ENCODE measurements at places on chromosomes 16 and 17.

DNA sequence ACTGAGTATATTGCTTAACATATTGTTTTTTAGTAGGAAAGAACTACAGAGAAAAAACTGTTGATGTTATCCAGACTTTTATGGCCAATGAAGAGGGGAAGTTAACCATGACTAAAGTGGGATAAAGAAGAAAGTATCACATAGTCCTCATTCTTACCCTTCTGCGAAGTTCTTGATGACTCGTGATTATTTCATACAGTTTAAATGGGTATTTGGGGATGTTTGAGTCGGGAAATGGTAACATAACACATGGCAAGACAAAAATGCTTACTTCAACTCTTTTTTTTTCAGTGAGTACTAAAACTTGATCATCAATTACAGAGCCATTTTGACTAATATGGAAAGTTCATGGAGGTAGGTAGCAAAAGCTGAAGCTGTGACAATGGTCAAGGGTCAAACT lies 4.9 kb downstream of the POLG2 start:
- no peak for DNase-seq

DNA sequence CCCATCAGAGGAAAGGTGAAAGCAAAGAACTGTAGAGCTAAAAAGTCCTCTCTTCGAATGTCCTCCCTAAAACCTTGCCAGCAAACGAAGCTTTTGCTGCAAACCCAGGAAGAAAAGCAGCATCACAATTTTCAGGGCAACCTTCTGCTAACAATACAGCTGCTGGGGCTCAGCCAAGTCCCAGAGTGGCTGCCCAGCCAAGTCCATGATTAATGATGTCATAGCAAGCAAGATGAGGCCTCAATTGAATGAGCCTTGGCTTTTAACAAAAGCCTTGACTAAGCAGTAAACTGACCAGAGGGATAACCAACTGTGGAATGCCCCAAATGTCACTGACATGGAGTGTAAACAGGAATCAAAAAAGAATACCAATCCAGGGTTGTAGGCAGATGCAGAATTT lies 342.7 kb downstream of the PMP22 start:
- DNase-seq: no peak

GRCh38 chr17:74822939-74823367 lies 36.7 kb downstream of the GRIN2C start:
- no peak for DNase-seq

- DNase-seq: no peak
Observed at GRCh38 chr17:1617620-1618174, 10.9 kb downstream of the SLC43A2 start.

- no peak for DNase-seq
Observed at GRCh38 chr17:3647769-3648555, 11.4 kb downstream of the CTNS start.

DNA sequence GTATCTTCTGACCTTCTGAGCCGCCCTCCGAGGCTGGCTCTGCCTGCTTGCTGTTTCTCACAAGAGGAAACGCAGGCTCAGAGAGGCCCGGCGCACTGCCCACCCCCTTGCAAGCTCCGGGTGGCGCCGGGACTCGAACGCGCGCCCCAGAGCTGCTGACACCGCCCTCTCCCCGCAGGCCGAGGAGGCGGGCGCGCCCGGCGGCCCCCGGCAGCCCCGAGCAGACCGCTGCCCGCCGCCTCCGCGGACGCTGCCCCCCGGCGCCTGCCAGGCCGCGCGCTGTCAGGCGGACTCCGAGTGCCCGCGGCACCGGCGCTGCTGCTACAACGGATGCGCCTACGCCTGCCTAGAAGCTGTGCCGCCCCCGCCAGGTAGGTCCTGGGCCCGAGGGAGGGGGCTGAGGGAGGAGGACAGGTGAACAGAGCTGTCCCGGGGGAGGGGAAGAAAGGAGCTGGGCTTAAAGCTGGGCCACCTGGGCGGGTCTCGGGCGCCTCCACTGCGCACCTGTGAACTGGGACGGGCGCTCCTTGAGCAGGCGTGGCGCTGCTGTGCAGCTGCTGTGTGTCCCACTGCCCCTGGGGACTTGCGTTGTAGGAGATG lies 18.2 kb downstream of the WFDC1 start:
- no peak for DNase-seq
